ENCODE measurements at places on chromosomes 2 and 18.

- no peak for DNase-seq
These were observed 1125.0 kb upstream of the FAM98A start for GRCh38 chr2:34724107-34724506.

DNA sequence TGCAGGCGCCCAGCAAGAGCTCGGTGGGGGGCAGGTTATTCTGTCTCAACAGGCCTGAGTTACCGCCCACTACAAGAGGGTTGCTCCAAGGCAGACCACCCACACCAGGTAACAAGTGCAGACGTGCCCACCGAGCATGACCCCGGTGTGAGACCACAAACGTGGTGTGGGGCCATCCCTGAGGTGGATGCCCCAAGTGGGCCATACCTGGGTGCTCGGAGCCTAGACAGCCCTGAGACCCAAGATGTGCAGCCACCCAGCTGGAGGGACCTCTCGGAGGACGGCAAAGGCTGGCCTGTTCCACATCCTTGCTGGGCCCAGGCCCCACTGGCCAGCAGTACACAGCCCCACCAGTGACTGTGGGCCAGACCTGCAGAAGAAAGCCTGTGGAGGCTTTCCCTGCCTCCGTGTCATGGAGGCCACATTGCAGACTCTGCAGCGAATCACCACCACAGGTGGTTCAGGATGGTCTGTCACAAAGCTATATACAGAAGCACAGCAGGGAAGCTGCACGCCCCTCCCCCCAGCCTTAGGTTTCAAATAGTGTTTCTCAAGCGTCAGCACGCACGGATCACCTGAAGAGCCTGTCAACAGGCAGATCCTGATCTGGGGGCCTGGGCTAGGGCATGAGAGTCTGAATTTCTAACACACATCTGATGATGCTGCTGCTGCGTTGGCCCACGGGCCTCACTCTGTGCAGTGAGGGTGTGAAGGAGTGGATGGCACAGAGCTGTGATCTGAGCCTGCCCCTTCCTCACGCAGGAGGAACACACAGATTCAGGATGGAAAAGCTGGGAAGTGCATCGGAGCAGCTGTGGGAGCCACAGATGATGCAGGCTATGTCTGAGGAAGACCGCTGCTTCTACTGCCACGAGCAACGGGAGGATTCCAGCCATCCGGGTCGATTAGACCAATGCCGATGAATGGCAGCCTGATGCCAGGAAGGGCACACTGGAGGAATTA lies 96.8 kb downstream of the UXS1 start:
- DNase-seq, result no peak

- no peak for DNase-seq
These were observed 369.6 kb downstream of the FBXO15 start for GRCh38 chr18:73778032-73778359.

GRCh38 chr2:10795508-10796046 lies 17.0 kb downstream of the PDIA6 start:
- no peak for DNase-seq

GRCh38 chr2:15449556-15450236 lies 111.4 kb downstream of the NBAS start:
- no peak for DNase-seq

- DNase-seq, result no peak
These were observed 55.5 kb downstream of the NCK2 start for GRCh38 chr2:105800036-105800713.

DNA sequence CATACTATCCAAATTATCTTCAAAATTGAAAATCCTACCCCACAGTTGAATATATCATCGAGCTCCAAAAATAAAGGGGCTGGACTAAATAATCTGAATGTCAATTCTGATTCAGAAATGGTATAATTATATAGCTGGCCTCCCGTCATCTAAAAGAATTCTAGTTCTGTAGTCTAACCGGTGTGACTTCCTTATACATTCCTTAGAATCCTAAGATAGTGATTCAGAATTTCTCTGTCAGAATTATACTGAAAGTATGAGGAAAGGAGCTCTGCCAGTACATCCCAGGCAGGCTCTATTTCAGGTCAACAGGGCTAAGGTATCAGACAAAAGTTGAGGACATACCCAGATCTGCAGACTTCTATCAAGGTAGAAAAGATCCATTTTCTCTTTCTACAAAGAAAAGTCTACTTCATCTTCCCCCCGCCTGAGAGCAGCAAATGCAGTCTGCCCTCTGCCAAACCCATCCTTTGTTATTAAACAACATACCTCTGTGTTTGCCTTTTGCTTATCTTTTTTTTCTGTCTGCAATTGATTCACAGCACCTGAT lies 128.5 kb downstream of the METTL4 start:
- DNase-seq, result no peak

- DNase-seq, result no peak
These were observed 48.5 kb downstream of the IL1R2 start for GRCh38 chr2:102040229-102040628.

GRCh38 chr18:765764-766549 lies 46.1 kb downstream of the YES1 start:
- DNase-seq, result no peak

DNA sequence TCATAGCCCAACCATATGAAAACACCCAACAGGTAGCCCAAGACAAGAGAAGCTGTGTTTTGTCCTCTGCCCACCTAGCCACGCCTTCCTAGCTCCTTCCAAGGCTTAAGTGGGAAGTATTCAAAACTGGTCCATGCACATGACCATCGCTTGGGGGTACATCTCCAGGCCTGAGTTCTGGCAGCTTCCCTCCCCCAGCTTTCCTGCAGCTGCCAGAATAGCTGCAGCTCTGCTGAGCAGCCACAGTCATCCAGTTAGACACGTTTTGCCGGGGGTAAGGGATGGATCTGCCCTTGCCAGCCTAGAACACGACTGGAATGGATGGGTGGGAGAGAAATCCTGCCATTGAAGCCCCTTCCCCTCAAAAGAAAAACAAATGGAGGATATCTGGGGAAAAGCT lies 166.8 kb downstream of the NRP2 start:
- no peak for DNase-seq

GRCh38 chr2:12389344-12390045 lies 327.2 kb upstream of the TRIB2 start:
- DNase-seq, result no peak

DNA sequence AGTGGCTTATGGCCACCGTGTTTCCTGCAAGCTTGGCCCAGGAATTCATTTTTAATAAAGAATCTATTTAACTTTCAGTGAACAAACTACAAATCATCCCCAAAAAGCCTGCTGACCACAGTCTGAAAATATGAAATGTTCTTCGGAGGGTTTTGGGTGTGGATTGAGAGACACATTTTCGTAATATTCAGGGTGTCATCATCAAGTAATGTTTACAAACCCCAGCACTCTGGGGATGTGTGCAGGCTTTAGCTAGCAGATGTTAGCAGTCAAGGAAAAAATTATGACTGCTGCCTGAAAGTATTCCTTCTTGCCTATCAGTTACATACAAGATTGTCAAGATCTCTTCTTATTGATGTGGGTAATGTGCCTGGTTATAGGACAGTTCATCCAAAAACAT lies 143.9 kb upstream of the FN1 start:
- no peak for DNase-seq

DNA sequence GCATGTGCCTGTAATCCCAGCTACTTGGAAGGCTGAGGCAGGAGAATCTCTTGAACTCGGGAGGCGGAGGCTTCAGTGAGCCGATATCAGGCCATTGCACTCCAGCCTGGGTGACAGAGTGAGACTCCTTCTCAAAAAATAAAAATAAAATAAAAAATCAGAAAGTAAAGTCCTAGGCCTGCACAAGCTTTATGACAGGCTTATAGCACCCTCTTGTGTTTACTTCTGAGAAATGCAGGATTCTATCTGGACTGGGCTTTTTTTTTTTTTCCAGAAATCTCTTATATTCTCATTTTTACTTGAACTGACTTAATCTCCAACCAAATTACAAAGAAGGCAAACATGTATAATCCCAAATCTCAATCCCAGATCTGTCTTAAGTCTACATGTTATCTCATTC lies 26.1 kb upstream of the REG3G start:
- DNase-seq, result no peak

- DNase-seq, result peak; percentile 49
These were observed 48.5 kb downstream of the SMAD7 start for GRCh38 chr18:48902023-48902855.

GRCh38 chr2:186862869-186863709 lies 14.1 kb upstream of the ZSWIM2 start:
- DNase-seq, result no peak

DNA sequence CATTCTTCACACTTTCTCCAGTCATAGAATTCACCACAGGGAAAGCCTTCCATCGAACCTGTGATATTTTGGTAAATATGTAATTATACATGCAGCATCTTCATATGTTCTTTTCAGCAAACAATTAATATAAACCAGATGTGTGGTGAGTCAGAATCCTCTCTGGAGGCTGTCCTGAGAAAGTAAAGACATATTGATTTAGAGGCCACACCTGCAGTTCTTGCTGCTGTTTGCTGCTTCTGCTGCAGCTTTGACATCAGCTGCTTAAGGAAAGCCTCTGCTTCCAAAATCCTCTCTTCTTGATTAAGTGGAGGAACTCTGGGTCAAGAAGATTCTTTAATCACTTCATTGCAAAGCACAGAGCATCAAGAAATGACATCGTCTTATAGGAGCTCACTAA lies 568.8 kb upstream of the ZEB2 start:
- DNase-seq, result no peak

DNA sequence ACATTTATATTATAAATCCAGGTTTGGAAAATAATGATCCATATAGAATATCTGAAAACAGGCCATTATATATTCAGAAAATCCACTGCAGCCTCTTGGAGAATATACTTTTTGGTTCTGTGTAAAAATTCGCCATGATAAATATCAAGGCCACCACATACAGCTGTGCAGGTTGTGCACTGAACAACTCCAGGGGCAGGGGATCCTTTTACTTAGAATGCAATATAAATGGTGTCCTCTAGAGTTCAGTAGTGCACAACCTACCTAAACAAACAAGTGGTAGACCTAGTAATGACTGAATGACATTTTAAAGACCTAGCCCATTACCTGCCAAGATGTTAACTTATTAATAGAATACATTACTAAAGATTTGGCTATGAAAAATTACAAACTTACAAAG lies 22.4 kb downstream of the MOGAT1 start:
- no peak for DNase-seq

DNA sequence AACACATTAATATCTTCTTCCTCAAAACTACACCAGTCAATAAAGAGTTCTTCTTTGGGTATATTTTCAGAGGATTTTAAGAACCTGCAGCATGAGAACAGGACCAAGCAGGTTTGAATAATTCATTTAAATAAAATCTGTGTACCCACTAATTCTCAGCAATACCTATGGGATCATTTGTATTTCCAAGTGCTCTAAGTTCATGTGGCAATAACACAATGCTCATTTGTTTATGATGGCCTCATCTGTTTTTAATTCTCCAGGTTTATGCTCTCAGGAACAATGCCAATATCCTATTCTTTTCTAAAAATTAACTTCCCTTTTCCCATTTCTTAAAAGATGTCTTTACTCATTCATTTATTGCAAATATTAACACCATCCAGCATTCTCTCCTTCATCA lies 264.7 kb downstream of the METTL4 start:
- no peak for DNase-seq

DNA sequence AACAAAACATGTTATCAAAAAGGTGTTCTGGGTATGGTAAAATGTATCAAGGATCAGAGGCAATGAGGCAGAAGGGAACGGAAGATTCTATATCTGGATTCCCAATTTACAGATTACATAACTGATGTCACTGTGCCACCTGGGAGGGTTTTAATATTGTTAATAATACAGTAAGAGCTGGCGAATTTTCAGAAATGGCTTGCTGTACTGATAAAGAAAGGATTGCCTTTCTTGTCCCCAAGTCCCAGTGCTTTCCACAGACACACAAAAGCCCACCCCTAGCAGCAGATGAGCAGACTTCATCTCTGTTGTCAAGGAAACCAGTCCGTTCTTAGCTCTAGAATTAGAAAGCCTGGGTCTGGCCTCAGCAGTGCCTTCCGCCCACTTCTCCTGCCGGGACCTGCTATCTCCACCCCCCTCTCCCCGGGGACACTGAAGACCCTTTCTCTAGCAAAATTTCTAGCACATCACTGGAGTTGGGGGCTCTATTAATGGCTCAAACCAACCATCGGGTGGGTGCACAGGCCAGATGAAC lies 34.3 kb downstream of the ADD2 start:
- DNase-seq, result no peak

- DNase-seq, result no peak
These were observed 84.6 kb downstream of the RDH14 start for GRCh38 chr2:18475884-18476283.

DNA sequence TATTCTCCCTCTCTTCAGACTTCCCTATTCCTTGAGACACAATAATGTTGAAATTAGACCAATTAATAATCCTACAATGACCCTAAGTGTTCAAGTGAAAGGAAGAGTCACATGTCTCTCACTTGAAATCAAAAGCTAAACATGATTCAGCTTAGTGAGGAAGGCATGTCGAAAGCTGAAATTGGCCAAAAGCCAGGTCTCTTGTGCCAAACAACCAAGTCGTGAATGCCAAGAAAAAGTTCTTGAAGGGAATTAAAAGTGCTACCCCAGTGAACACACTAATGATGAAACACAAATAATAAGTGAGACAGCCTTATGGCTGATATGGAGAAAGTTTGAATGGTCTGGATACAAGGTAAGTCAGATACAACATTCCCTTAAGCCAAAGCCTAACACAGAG lies 115.4 kb downstream of the PXDN start:
- DNase-seq, result no peak

- DNase-seq, result no peak
These were observed 265.9 kb downstream of the TFCP2L1 start for GRCh38 chr2:121019071-121019470.

GRCh38 chr2:66443979-66444861 lies 9.3 kb downstream of the MEIS1 start:
- DNase-seq, result no peak

GRCh38 chr2:232999354-232999753 lies 13.7 kb downstream of the NGEF start:
- no peak for DNase-seq

- DNase-seq, result no peak
These were observed 258.7 kb downstream of the TTC32 start for GRCh38 chr2:19643117-19643518.

GRCh38 chr2:208711598-208711997 lies 305.0 kb downstream of the PTH2R start:
- DNase-seq, result no peak

DNA sequence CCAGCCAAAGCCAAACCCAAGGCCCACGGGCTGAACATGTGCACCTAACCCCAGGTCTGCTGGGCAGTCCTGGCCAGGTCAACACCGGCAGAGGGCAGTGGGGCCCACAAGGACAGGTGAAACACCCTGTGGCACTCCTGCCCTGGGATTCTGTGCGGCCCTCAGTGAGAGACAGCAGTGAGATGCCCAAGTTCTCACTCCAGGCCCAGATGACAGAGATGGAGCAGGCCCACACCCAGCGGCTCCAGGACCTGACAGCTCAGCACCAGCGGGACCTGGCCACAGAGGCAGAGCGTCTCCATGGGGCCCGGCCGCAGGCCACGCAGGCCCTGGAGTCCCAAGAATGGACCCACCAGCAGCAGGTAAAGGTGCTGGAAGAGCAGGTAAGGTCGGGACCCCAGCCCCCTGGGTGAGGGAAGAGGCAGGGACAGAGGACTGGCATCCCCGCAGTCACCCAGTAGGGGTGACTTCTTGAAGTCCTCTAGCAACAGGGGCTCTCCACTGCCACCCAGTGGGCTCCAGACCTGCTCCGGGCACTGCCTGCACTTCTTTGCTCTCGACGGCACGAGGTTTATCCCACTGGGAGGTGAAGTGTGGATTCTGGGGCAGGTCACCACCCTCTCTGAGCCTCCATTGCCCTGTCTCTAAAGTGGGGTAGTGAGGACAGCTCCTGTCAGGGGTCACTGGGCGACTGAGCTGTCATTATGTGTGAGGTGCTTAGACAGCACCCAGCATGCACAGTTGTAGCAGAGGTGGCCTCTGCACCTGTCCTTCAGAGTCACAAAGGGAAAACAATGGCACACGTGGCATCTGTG lies 8.8 kb upstream of the SNED1 start:
- DNase-seq, result no peak
